ENCODE measurements at places on chromosomes 6 and 20.

DNA sequence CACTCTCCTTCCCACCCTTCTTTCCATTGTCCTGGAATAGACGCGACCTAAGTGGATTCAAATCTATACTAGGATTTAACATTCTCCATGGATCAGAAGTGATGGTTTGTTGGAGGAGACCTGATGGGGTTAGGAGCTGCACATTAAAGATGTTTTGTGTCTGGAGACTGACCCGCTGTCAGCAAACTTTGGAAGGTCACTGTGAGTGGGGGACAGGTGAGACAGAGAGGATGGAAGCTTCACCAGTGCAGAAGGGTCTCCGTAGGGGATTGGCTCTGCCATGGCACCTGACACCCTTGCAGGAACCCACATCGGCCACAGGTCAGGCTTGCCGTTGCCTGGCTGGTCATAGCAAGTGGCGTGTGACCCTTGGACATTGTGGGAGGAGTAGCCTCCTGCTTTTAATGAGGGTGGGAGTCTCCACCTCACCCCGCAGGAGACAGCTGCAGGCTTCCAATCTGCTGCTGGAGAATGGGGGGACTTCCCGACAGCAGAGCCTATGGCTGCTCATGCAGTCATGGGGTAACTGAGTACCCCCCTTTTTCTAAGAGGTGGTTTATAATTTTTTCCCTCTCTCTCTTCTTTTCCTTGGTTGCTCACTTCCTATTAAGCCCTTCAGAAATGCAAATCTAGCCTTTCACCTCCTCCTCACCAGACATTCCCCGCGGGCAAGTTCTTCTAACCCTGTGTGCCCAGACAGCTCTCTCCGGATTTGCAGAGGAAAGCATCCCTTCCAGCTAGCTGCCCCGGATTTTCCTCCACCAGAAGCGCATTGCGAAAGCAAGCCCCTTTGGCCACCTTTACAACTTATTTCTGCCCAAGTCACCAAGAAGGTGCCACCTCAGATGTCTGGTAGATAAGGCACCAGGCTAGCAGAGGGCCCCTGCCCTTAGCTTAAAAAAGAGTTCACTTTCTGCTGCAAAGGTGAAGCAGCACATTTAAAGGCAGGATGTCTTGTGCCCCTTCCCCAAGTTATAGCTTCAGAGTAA is 53.5 kb downstream of the DACT2 start:
- no peak for DNase-seq

DNA sequence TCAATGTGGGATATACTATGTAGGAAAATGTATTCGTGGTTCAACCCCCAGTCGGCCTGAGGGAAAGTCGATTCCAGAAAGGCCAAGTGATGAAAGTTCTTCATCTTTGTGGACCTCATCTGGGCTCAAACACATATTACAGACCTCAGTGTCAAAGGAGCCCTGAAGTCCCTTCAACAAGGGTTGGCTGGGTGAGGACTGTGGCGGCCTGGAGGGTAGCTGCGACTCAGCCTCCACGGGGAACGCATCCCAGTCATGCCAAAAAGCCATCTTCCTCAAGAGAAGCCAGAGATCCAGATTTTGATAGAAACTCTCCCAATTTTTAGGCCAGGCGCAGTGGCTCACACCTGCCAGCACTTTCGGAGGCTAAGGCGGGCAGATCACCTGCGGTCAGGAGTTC is 158.6 kb upstream of the PTPN1 start:
- DNase-seq: no peak

- no peak for DNase-seq
Observed at GRCh38 chr6:161048641-161049040, 57.1 kb downstream of the MAP3K4 start.

GRCh38 chr6:39824030-39824926 is 32.1 kb downstream of the DAAM2 start:
- no peak for DNase-seq

DNA sequence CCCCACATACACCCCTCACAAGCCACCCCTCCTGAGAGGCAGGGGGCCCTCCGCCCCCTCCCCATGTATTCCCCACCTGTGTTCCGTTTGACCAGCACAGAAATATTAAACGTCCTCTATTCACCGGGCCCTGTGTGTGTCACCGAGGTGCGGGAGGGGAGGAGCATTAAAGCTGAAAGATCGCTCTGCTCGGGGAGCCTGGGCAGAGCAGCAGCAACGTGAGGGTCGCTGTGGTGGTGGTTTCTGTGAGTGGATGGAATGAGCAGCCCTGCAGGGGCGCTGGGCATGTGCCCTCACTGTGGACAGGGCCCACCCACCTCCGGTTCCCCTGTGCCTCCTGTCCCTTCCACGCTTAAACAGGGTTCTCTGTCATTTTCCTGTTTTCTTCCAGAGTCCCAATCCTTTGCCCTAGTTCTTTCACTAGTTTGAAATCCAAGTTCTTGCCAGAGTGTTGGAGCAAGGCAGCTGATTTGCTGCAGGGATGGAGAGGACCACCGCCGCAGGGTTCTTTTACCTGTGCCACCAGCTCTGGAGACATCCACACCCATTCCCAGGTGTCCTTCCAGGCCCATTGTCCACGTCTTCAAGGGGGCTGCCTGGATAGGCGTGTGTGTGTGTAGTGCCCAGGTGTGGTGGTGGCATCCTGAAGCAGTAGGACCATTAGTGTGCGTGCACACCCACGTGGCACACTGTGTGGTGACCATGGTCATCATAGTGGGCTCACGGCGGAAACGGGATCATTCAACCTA is 37.6 kb upstream of the MDFI start:
- DNase-seq: no peak

GRCh38 chr6:139064981-139065665 is 36.6 kb downstream of the ABRACL start:
- no peak for DNase-seq

GRCh38 chr6:81304466-81304865 is 448.0 kb downstream of the TENT5A start:
- DNase-seq: no peak

DNA sequence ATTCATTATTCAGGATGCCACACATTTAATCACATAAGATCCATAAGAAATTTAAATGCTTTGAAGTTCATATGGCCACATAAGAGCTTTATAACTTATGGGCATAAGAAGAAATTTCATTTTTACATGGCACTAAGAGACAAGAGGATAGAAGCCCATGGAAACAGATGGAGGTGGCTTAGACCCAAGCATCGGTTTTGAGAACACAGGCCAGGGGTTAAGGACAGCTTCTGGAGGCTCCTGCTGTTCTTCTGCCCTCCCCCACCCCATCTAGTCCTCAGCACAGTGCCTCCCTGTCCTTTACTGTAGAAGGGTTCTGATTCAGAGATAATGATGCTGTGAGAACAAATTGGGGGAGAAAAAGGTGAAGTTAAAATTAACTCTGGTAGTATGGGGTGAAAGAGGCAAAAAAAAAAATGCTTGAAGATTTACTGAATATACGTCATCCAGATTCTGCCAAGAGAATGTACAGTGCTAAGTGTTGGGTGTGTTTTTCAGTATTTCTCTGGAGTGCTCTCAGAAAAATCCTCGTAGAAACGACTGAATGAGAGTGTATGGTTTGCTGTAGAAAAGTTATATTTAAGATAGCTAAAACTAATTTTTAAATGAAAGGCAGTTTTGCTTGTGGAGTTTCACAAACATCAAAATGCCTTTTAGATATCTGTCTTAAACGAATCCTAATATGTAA is 539.7 kb downstream of the QKI start:
- DNase-seq: no peak

DNA sequence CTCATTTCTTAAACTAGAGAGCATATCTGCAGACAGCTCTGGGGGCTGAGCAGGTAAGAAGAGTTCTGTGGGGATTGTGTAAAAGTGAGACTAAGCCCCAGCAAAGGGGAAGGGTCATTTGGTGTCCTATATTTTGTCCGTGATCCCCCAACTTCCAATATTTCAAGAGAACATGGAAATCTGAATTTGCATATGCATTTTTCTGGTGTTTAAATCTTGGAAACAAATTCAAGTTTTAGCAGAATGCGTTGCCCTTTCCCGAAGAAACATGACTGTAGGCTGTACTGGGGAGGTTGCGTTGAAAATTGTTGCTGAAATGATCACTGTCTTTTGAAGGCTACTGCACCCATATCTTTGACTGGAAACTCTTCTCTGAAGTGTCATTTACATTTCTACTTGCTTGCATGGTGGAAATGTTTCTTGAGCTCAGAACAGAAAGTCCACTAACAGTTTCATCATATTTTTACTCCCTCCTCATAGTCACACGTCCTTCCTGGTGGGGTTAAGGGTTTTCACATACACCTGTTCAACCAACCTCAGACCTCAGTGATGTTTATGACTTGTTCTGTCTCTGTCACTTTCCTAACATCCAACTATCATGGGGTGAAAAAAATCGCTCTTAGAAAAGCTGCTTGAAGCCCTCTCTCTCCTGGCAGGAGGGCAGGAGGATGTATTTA is 140.3 kb downstream of the BCAS1 start:
- no peak for DNase-seq

- DNase-seq: no peak
Observed at GRCh38 chr20:41387444-41387851, 20.8 kb upstream of the EMILIN3 start.

DNA sequence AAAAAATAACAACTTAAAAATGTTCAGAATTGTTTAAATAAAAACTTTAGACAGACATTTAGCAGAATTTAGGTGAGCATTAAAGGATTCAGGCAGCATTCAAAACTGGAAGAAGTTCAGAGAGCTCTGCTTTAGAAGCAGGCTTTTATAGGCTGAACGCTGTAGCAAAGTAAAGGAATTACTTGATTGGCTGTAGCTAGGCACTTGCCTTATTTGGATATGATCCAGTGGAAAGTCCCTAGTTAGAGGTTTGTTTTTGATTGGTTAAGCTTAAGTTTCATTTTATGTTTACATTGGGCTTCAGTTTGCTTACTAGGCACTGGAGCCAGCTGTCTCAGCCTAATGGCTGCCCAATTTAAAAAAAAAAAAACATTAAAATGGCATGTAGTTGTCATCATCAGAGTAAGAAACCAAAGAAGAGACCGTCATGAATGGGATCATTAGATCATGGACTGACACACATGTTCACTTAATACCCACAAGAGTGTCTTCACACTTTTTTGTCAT is 65.1 kb downstream of the CBFA2T2 start:
- no peak for DNase-seq

Measured in cortex of kidney (tissue), 1 donor.